ENCODE measurements at places on chromosomes 16 and 17.

DNA sequence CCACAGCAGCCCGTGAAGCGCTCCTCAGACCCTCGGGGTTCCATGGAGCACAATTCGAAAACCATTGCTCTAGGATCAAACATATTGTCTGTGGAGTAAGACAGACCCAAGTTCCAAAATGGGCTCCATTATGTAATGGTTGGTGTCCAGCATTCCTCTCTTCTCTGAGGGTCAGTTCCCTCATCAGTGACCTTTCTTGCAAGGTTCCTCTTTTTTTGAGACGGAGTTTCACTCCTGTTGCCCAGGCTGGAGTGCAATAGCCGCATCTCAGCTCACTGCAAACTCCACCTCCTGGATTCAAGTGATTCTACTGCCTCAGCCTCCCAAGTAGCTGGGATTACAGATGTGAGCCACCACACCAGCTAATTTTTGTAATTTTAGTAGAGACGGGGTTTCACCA is 28.4 kb downstream of the PLXDC1 start:
- no peak for DNase-seq

DNA sequence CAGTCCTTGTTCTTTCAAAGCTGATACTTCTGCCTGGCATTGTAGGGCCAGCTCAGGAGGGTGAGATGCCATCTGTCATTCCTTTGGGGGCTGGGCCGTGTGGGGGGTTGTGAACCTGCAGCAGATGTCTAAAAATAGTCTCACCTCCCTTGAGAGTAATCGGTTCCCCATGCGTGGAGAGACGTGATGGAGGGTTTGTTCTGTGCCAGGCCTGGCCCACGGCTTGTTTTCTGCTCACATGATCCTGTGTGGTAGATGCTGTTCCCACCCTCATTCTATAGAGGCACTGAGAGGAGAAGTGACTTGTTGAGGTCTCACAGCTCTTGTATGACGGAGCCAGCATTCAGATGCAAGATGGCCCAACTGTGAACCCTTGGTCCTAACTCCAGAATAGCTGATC is 4.6 kb downstream of the IRF8 start:
- no peak for DNase-seq

DNA sequence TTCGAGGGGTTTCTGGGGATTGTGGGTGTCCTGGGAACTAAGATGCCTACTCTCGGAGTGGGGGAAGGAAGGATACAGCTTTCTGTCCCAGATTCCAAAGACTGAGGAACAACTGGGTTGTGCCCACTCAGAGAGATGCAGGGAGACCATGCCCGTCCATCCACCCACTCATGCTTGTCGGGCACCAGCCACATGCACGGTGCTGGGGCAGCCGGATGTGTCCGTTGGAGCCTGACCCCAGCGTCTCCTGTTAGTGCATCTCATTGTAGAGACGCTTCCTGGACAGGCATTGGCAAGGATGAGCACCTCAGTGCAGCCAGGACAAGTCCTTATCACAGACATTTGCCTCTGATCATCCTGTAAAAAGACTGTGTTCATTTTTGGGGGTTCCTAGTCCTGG is 58.1 kb downstream of the METRNL start:
- no peak for DNase-seq

DNA sequence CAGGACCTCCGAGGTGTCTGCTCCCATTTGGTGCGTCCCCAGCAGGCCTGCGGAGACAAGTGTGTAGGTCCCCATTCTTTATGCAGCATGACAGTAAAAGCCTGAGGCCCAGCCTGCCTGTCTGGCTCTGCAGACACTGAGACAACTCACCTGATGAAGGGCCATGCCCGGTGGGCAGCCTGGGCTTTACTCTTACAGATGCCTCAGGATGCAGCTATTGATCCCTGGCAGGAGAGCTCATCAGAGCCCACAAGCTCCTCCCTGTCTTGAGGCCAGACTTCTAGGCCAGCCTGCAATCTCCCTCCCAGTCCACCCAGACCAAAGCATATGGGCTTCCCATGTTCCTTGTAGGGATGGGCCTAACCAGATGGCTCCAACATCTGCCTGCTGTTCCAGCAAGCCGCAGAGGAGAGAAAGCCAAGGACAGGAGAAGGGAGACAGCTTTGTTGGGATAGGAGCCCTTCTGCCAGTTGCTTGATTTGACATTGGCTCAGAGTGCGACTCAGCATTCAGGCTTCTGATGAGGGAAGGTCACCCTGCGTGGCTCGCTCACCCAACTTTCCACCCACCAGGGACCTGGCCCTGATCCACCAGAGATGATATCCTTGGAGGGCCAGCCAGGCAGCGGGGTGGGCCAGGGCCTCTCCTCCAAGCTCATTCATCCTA is 87.5 kb downstream of the SOCS1 start:
- DNase-seq = no peak

GRCh38 chr17:41919165-41919817 is 540 bp upstream of the ACLY start:
- DNase-seq = no peak

GRCh38 chr17:9766970-9767369 is 24.4 kb downstream of the DHRS7C start:
- DNase-seq = no peak

DNA sequence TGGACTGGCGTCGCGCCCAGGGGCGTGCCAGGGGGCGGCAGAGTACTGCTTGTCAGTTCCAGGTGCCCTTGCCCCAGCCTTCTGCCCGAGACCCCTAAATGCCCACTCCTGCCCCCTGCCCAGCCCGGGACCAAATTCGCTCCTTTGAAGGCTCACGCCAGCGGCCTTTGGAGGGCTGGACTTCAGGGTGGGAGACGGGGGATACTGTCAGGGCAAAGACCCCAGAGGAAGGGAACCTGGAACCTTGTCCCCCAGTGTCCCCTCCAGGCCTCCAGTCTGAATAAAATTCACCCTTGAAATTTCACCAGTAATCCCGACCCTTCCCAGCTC is 737 bp downstream of the OTOP3 start:
- DNase-seq = no peak

- DNase-seq = no peak
Observed at GRCh38 chr17:33435721-33436301, 142.7 kb upstream of the ASIC2 start.

DNA sequence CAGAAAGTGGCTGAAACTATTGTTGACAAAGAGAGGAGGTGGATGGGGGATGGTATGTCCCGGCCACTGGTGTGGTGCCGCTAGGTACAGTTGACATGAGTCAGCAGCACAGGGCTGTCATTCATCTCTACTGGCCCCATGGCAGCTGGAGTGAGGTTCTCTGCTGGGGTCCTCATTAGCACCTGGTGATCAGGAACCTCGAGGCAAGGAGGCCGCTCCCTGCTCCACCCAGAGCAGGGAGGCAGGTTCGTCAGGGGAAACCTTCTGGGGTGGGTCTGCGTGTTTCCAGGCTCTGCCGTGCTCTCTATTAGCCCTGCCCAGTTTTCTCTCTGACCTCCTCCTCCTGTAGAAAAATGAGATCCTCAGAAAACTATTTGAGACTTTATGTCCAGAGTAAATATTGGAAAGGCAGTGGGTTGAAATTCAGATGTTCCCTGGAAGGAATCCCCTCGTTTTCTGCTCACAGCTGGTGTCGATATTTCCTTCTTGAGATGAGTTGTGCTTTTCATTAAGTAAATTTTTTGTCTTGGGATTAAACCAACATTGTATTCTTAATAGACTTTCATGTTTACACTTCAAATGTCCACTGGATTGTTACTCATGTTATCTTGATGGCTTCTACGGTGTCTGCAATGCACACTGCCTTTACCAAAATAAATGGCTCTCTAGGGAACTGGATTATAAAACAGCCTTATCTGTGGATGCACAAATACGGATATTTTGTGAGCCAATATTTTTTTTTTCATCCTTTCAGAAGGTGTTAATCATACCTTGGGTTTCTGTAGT is 7.1 kb downstream of the NTN1 start:
- no peak for DNase-seq

- no peak for DNase-seq
Observed at GRCh38 chr17:82907797-82908542, 68.1 kb upstream of the ZNF750 start.

DNA sequence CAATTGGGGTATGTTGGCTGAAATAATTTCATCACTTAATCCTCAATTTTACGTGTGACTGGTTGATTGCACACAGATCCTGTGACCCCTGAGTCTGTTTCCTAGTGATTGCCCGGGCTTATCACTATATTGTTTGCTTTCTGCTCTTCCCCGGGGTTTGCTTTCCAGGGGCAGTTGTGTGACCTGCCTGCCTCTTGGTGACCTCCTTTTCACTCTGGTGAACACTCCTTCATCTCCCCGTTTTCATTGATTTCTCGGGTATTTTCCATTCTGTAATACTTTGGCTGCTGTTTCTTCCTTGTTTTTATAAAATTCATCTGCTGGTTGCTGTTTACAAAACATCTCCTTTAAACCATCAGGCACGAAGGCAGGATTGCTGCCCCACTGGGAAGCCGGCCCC is 36.0 kb downstream of the NTN1 start:
- DNase-seq = no peak

DNA sequence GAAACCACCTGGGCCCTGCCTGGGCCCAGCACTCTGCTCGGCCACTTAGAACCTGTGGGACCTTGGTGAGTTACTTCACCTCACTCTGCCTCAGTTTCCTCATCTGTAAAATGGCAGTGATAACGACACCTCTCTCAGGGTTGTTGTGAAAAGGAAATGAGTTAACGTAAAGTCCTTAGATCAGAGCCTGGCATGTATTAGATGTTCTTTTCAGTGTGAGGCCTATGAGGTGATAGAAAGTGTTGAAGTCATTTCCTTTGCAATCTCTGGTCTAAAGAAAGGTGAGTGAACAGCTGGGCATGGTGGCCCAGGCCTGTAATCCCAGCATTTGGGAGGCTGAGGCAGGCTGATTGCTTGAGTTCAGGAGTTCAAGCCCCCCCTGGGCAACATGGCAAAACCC is 51.7 kb upstream of the LGALS9 start:
- DNase-seq = no peak

- no peak for DNase-seq
Observed at GRCh38 chr17:36542755-36543154, 2.0 kb upstream of the GGNBP2 start.

DNA sequence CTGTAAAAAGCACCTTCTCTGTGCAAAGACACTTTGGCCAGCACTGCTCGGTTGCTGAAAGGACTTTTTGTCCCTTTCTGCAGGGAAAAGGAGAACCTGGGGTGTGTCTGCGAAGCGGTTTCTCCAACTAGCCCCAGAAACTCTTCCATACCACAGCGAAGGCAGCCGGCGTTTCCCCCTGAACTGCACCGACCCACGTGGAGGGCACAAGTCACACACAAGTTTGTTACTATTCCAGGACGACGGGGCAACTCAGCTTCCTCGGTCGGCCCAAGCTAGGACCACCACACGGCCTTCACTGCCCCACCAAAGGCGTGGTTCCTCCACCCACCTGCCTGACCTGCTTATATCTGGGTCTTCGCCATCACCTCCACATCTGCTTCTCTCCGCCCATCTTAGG is 1.9 kb downstream of the RTN4RL1 start:
- DNase-seq = no peak

- no peak for DNase-seq
Observed at GRCh38 chr17:17398188-17398942, 78.4 kb upstream of the MED9 start.

DNA sequence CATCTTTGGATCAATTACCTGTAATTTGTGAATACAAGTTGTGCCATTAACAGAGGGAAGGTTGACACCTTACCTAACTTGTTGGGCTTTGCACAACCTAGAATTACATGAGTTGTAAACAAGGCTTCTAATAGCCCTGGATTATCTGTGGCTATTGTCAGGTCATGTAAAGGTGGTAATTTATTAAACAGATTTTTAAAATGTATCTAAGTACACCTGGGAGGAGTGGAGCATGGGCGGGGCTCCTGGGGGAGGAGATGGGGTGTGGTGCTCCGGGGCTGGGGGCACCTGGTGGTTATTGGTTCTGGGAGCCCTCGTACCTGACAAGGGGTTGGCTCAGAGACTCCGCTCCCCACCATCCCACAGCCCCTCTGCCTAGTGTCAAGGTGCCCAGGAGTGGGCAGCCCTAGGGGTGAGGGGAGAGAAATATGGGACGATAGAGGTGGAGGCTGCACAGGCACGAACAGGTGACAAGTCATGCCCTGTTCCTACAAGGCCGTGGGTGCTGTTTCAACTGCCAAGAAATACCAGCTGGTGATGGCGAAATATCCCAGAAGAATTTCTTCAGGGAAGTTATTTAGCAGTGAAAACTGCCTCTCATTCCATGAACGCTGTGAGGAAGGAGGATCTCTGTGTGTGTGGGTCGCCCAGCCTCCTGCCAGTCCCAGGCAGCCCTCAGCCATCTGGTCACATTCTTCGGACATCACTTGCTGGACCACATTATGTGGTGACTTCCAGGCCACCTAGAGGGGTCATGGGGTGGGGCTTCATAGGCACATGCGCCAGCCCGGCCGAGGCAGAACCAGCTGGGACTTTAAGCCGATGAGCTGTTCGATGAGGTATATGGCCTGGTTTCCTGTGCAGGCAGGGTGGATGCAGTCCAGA is 55.5 kb upstream of the IRX3 start:
- DNase-seq = no peak

GRCh38 chr16:30644334-30644830 is 6.4 kb upstream of the PRR14 start:
- no peak for DNase-seq

- no peak for DNase-seq
Observed at GRCh38 chr16:10210944-10211343, 28.7 kb upstream of the GRIN2A start.
